ENCODE measurements at places on chromosomes 3 and 15.

- no peak for DNase-seq
Measured at GRCh38 chr3:26281284-26281985, 341.1 kb upstream of the LRRC3B start.

- DNase-seq = no peak
Measured at GRCh38 chr3:166456286-166456685, 619.1 kb upstream of the BCHE start.

DNA sequence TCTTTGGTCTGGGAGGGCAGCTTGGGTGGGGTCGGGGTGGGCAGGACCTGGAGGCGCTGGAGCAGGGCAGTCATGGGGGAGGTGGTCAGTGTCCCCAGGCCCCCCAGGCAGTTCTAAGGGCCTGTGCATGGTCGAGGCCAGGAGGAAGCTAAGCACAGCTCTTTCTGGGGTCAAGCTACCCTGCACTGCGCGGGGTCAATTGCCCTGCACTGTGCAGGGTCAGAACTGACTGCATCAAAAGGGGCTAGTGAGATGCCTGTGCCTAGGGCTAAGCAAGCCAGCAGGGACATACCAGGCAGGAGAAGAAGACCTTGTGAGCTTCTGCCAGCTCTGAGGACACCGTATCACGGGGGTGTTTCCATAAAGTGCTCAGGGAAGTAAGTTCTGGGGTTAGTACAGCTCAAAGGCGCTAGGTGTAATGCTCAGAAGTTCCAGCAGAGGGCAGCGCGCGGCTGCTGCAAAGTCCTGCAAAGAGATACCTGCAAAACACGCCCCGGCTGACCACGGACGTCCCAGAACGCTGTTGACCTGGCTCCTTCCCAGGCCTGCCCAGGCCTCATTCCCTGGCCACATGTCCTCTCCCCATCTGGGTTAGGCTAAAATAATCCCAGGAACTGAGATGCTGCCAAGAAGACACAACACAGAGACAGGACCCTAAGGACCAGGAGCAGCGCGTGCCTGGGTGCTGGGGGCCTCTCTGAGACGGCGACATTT lies 18.8 kb upstream of the IQSEC1 start:
- peak; percentile 61 for DNase-seq

DNA sequence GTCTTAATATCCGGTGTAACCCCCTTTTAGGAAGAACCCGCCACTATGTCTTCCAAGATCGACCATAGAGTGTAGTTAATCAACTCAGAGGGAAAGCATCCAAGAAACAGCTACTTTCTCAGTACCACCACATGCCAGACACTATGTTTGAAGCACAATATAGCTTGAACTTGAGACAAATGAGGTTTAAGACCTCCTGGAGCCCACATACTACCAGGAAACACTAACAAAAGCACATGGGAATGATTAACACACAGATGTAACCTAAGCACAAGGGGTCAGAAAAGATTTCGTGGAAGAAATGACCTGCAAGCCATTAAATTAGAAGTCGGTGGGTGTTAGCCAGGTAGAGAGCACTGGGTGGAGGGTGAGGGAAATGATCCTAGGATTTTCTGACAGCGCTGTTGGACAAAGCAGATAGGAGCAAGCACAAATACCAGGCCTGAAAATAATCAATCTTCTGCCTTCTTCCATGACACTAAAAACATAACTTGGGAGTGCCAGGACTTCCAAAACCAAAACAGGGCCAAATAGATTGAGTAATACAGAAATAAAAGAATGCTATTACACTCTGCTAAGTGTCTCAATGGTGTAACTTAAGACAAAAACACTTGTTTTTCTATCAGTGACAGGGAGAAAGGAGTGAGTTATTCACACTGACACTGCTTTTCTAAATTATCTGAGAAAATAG lies 213.7 kb downstream of the FOXP1 start:
- no peak for DNase-seq

- DNase-seq = no peak
Measured at GRCh38 chr3:138197524-138197923, 10.4 kb downstream of the ARMC8 start.

DNA sequence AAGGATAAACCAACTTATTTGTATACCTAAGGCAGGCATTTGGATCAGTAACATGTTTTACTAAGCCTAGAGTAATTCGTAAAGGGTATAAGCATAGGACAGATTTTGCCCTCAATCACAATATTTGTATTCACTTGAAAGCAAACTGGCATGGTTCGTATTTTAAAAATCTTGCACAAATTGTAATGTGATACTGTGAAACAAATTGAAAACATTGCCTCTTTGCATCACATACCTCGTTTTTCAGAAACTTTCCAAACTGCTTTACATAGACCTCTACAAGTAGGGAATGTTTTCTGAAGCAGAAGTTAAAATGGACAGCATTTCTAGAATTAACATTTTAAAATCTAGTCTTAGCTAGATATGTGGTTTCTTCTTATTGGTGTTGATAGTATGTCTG lies 11.6 kb downstream of the KBTBD8 start:
- DNase-seq = no peak

- no peak for DNase-seq
Measured at GRCh38 chr3:184050217-184050847, 2.5 kb upstream of the HTR3C start.

DNA sequence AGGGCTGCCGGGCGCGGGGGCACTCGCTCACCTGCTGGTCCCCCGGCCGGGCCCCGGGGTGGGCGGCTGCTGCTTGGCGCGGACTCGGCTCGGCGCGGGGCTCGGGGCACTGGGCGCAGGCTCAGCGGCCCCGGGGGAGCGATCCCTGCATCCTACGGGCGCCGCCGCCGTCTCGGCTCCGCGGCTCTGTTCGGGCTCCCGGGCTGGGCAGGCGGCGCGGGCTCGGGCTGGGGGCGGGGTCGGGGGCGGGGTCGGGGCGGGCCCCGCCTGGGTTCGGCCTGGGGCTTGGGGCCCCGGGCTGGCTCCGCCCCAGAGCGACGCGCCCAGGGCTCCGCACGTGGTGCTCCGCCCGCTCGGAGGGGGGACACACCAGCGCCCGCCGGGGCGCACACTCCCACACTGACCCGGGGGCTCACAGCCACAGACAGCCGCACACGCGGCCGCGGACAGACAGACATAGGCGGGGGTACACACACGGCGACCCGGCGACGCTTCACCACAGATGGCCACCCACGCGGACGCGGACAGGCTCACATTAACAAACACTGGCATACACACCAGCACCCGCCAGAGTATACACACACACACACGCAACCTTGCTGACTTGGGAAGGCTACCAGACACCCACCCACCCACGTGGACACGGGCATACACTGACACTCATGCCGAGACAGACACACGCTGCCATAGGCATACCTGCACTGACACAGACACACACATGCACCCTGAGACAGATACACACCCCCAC lies at the start of gene SCN5A:
TSS of gene SCN5A (minus strand) at position 188 of the 748 bp plus-strand sequence. CDS start 16,380 bp downstream, outside the sequence.
- peak; percentile 23 for DNase-seq

DNA sequence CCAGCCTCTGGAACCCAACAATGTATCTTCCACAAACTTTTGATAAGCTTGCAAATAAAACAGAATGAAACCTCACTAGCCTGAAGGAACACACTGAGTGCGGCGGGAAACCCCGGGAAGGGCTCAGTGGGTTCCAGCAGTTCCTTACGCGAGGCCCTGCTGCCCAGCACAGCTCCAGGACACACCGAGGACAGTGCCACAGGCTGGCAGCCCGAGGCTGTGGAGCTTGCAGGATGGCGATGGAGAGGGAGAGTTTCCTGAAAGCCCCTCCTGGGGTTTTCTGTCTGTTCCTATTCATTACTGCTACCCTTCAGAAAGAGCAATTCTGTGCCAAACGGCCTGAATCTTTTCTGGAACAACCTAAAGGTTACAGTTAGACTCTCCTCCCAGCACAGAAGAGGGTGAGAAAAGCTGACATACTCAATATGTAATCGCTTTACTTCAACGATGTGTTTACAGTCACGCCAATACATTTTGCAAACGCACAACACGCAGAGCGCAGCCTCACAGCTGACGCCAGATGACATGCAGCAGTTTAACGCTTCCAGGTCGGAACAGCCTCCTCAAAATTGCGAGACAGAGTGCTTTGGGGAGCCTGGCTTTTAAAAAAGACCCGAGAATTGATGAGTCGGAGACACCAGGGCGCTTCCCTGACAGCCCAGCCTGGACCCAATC lies 57.1 kb upstream of the RPL32 start:
- DNase-seq = no peak

- DNase-seq = no peak
Measured at GRCh38 chr15:43106486-43106829, 620 bp upstream of the UBR1 start.

GRCh38 chr3:14787630-14788029 lies 31.1 kb upstream of the FGD5 start:
- no peak for DNase-seq

DNA sequence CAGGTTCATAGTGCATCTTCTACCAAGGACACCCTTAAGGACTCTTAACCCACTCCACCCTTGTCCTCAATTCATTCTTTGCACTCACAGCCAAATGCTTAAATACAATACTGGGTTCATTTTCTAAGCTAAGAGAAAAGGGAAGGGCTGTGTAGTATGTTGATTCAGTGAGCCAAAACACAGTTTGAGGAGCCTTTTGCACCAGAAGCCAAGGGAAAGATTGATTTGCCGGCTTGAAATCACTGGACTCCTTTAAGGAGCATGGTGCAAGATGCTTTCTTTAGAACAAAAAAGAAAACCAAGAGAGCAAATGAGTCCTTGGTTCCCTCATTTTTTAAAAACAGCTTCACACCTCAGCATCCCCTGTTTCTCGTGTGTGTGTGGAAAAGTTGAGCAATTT lies 47.8 kb downstream of the BOC start:
- DNase-seq = no peak

DNA sequence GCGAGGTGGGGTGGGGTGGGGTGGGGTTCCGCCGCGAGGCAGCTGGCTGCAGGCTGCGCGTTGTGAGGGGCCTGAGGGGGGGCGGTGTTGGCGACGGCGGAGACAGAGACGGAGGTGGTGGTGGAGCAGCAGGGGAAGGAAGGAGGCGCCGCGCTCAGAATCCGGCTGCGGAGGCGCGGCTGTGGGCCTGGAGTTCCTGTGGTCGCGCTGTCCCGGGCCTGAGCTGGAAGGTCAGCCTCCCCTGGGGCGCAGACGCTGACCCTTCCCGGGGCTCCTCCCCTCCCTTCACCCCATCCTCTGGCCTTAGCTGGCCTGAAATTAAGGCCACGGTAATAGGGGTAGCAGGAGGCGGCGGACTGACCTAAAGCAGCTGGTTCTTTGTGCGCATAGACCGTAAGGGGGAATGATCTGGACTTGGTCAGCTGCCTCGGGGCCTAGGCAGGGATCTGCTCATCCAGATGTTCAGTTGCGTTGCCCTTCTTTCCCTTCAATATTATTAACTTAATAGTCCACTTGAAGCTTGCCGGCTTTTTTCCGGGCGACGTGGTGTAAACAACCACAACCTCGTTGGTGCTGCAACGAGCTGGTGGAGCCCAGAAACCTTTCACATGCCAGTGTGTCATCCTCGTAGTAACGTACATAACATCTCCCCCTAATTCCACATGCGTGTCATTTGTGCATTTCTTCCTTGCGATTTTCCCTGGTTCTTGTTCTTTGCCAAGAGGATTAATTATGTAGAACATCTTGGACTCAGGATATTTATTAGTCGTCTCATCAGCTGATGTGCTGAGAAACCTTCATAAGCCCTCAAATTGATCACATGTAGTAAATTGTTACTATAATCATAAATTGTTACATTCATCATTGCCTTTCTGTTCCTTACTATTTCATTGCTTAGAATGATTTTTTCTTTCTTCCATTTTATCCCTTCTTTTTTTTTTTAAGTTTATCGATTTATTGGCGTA lies 626 bp downstream of the SEC62 start:
- no peak for DNase-seq

- DNase-seq = no peak
Measured at GRCh38 chr15:81924729-81925128, 121.1 kb downstream of the MEX3B start.

- DNase-seq = no peak
Measured at GRCh38 chr3:44414517-44415090, 62.9 kb downstream of the ZNF445 start.

DNA sequence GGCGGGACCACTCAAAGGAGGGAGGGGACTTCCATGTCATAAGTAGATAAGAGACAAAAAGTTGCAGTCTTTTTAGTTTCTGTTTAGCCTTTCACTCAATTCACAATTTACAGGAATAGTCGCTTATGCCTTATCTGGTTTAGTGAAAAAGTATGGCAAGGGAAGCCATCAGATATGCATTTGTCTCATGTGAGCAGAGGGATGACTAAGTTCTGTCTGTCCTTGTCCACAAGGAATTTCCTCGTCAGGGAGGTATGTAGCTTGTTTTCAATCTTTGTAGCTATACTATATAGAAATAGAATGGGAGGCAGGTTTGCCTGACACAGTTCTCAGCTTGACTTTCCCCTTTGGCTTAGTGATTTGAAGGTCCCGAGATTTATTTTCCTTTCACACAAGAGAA lies 882.8 kb downstream of the NAALADL2 start:
- DNase-seq = no peak

GRCh38 chr15:90002428-90002844 lies 1.3 kb downstream of the ZNF710 start:
- DNase-seq = no peak

- DNase-seq = no peak
Measured at GRCh38 chr3:10547413-10547812, 42.0 kb upstream of the ATP2B2 start.

- DNase-seq = no peak
Measured at GRCh38 chr3:124605781-124606579, 124.3 kb upstream of the UMPS start.

- DNase-seq = no peak
Measured at GRCh38 chr3:128665362-128666021, 14.9 kb upstream of the RPN1 start.

- no peak for DNase-seq
Measured at GRCh38 chr15:23574742-23575141, 9.3 kb downstream of the MKRN3 start.

GRCh38 chr3:2512881-2513280 lies 414.2 kb downstream of the CNTN4 start:
- DNase-seq = no peak

DNA sequence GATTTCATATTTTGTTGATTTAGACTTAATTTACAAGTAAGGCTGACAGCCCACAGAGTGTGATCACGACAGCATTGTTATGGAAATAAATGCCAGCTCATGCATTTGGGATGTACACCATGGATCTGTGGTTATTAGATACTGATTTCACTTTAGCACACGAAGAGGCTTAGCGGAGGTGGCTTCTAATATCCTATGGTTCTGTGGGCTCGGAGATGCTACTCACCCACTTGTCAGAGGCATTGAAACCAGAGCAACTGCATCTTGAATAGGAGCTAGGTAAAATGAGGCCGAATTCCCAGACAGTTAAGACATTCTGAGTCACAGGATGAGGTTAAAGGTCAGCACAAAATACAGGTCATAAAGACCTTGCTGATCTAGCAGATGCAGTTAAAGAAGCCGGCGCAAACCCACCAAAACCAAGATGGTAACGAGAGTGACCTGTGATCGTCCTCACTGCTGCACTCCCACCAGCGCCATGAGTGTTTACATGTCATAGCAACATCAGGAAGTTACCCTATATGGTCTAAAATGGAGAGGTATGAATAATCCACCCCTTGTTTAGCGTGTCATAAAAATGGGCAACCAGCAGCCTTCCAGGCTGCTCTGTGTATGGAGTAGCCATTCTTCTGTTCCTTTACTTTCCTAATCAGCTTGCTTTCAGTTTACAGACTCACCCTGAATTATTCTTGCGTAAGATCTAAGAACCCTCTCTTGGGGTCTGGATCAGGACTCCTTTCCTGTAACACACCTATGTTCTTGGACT lies 117.5 kb downstream of the PGPEP1L start:
- DNase-seq = no peak
